ENCODE measurements at places on chromosomes 7 and 10.

GRCh38 chr7:93646538-93646937 lies 72.0 kb upstream of the CALCR start:
- no peak for DNase-seq

DNA sequence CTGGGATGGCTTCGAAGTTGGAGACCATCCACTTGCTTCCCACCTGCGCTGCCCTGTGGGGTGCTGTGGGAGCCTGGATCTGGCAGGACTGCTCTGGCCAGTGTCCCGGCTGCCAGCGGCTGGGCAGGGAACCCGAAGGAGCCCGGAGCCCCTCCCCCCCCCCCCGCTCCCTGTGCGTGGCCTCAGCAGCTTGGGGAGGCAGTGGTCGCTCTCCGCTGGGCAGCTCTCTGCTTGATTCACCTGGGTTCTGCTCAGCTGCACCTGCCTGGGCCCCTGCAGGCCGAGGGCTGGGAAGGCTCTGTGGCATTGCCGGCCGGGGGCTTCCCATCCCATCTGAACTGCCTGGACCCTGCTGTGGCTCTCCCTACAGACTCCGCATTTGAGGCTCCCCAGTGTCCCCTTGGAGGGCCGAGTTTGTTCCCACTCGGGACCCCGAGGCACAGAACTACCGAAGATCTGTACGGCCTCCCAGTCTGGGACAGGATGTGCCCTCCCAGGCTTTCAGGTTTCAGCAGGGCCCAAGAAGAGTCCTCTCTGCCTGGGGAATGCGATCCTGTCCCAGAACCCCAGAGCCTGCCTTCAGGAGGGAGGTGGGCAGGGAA lies 525.1 kb downstream of the TCERG1L start:
- no peak for DNase-seq

DNA sequence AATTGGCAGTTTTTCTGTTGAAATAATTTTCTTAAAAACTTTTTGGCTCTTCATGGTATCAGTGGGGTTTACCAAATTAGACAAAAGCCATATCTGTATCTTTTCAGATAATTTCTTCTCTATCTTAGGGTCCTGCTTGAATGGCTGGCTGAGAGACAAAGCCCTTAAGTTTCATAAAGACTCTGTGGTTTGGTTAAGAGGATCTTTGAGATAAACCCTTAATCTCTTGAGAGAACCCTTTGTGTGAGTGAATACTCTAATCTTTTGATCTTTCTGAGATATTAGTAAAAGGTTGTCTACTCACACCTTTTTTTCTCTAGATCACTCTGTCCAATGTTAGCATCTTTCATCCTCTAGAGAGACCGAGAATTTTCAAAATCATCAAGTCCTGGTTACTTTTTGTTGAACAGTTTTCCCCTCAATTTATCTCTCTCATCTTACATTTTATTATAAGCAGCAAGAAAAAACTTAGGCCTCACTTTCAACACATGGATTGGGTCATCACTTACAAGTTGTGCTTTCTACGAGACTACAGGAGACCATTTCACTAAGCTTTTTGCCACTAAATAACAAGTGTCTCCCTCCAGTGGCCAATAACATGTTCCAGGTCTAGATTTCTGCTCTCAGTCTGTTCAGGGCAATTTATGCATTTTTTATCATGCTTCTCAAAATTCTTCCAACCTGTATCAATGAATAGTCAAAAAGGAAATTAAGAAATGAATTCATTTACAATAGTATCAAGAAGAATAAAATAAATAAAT lies 28.4 kb downstream of the DNAJC9 start:
- peak; percentile 23 for DNase-seq

DNA sequence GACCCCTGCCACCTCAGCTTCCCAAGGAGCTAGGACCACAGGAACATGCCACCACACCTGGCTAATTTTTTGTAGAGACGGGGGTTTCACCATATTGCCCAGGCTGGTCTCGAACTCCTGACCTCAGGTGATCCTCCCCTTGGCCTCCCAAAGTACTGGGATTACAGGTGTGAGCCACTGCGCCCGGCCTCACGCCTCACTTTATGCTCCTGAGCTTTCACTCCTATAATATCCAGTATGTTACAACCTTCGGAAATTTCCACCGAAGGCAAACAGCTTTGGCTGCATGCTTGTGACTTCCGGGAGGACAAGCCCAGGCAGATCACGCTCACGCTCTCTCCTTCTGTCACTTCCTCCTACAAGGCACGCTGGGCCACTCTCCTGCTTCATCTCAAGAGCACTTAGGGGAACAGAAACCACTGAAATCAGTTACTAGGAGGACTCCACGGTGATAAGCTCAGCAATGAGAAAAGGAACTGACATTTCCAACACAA lies 4.4 kb upstream of the MAD1L1 start:
- no peak for DNase-seq

DNA sequence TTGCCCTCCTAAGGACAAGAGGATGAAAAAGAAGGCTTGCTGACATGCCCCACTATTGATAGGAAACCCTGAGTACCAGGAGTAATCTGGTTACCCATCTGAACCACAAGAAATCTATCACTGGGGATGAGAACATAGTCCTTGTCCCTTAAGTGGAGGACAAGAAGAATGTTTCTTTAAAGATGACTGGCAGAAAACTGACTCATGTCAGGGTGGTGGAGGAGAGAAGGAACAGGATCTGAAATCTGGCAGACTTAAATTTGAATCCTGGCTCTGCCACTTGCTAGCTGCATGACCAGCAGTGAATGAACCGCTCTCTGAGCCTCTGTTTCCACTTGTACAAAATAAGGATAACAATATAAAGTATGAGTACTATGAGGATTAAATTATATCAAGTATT lies 38.9 kb upstream of the XPNPEP1 start:
- no peak for DNase-seq

DNA sequence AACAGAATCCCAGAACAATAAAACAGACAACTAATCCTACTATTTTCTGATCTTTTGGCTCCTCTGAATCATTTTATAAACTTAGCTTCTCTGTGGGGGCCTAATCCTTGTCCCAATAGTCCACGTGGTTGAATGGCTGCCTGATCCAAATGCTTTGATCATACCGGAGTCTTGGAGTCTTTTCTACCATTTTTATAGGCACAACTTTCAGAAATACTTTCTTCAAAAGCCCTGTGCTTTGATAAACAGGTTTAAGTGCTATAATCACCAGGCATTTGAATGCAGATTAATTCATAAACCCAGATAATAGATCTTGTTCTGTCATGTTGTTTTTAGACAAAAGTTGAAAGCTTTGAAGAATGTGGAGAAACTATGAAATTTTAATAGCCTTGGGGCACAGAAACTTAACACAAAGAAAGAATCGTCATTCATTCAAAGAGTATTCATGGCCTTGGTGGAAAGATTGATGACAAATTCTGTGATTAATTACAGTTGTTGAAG lies 163.7 kb downstream of the AHR start:
- DNase-seq: no peak

GRCh38 chr7:26208040-26208439 lies 6.5 kb downstream of the CBX3 start:
- no peak for DNase-seq

- DNase-seq: peak; percentile 14
These were observed 669 bp downstream of the PI4K2A start for GRCh38 chr10:97640868-97641811.

DNA sequence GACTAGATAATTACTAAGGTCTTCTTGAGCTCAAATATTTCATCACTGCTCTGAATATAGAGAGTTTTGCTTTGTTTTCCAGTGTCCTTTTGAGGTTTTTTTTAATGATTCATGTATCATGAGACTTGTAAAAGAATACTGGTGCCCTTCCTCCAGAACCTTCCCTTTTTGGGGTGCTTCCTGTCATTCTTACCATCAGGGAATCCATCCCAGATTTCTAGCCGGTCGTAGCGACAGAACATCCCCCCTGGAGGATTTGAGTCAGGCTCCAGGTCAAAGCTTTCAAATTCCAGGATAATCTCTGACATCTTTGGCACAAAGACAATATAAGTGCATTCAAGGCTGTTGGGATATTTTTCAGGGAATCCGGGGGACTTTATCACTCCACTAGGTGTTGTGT lies 71.0 kb downstream of the NRP1 start:
- DNase-seq: no peak

- peak; percentile 79 for DNase-seq
These were observed 36.5 kb downstream of the DDIT4 start for GRCh38 chr10:72310241-72310633.

GRCh38 chr10:130020651-130021382 lies 56.7 kb upstream of the EBF3 start:
- no peak for DNase-seq

DNA sequence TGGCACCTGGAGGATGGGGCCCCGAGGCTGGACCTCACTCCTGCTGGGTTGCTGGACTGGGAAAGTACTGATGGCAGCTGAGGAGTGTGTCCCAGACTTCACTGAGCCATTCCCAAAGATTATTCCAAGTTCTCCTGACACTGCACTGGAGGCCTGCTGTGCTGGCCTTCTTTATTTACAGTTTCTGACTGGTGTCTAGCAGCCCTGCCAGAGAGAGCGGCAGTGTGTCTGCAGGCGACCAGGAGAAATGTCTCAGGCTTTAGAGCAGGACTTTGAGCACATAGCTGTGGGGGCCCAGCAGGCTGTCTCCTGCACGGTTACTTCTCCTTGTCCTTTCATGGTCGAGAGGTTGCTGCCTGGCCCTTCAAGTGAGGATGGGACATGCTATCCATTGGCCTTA lies 16.1 kb downstream of the HTRA1 start:
- DNase-seq: no peak

- DNase-seq: no peak
These were observed 72.6 kb downstream of the EPDR1 start for GRCh38 chr7:37993060-37993501.

- DNase-seq: peak; percentile 62
These were observed 32.7 kb downstream of the DPY19L1 start for GRCh38 chr7:35004531-35005095.

DNA sequence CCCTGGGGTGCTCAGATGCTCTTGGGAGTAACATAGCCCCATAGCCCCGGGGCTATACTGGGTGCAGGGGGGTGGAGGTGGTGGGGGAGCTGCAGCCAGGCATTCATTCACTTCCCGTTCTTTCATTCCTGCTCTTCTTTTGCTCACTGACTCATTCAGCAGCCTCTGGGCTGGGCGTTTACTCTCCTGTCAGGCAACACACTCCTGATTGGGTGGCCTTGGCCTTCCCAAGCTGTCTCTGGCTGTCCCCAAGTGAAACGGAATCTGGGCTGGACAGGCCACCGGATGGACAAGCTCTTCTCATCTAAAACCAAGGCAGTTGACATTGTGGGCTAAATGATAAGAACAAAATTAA lies 34.6 kb downstream of the CHST3 start:
- no peak for DNase-seq

- DNase-seq: no peak
These were observed 110.4 kb downstream of the CSTF2T start for GRCh38 chr10:51588984-51589383.

GRCh38 chr7:126702242-126703016 lies 550.3 kb downstream of the GRM8 start:
- no peak for DNase-seq

- no peak for DNase-seq
These were observed 20.2 kb downstream of the GNAI1 start for GRCh38 chr7:80154656-80155333.

GRCh38 chr7:121212036-121212435 lies 116.8 kb upstream of the WNT16 start:
- no peak for DNase-seq

DNA sequence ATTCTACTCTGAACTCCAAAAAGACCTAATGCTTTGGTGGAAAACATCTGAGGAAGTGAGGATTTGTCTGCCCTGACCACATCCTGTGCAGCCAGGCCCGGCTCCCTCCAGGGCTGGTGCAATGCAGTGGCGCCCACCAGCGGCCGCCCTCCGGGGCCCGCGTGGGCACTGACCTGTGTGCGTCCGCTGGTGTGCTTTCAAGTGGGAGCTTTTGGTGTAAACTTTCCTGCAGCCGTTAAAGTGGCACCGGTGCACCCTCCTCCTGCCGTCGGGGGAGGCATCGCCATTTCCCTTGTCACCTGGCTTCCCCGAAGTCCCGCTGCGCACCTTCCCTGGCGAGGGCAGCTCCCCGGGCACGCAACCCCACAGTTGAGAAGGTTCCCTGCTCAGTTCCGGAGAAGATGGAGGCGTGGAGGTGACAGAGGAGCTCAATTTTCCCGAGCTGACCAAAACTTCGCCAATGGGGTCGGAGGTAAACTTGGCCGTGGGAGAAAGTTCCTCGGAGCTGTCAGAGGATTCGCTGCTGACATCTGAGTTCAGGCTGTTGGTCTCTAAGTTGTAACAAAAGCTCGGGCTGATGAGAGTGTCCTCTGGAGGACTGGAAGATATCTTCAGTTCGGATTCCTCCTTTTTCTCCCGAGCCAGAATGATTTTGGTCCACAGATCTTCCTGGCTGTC lies 3.4 kb downstream of the KLF6 start:
- no peak for DNase-seq

GRCh38 chr7:1159891-1160669 lies at the start of gene ZFAND2A:
Gene ZFAND2A, minus strand, starts transcription at chr7:1160196. Its CDS starts 1,984 bp downstream, at chr7:1158212.
- DNase-seq: peak; percentile 100

GRCh38 chr10:71795248-71795647 lies 21.9 kb upstream of the VSIR start:
- DNase-seq: peak; percentile 60

DNA sequence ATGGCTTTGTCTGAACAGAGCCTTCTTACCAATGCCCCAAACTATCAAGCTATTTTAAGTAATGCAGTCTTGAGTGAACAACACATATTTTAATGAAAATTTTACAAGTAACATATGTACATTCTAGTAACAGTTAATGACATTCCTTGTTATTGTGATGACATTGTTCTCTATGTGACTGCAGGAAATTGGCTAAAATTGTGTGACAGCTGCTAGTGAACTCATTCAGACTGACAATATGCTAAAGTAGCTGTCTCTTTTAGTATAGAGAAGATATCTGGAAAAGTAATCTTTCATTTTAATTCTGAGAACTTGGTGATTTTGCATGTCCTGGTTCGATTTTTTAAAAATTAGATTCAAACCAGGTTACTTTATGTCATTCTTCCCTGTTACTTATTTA lies 259.8 kb upstream of the MAGI2 start:
- no peak for DNase-seq

DNA sequence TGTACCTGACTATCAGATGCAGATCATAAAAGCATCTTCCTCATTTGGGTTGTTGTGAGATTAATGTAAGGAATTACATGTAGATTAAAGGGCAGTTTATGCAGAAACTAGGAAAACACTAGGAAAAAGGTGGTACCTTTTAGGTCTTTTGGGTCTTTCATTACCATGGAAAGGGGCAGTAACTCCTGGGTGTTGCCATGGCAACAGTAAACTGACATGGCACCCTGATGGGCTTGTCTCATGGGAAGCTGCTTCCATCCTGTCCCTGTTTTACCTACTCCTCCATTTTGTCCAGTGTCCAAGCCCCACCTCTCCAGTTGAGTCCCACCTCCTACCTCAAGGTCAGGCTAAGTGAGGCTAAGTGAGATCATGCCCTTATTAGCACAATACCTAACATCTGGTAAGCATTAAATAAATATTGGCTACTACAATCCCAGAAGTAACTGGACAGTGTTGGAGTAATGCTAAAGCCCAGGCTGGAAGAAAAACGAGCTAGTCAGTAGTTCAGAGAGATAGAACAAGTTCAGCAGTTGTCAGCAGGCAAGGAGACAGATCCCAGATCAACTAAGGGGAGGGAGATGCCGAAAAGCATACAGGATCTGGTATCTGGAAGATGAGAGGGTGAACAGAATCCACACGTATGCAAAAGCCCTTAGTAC lies 240.0 kb upstream of the AUTS2 start:
- no peak for DNase-seq

- no peak for DNase-seq
These were observed 150.4 kb downstream of the ETV1 start for GRCh38 chr7:13839063-13839462.
